ENCODE measurements at places on chromosomes 1 and 21.

- DNase-seq: no peak
Measured at GRCh38 chr1:163168053-163168452, 34.7 kb downstream of the RGS5 start.

DNA sequence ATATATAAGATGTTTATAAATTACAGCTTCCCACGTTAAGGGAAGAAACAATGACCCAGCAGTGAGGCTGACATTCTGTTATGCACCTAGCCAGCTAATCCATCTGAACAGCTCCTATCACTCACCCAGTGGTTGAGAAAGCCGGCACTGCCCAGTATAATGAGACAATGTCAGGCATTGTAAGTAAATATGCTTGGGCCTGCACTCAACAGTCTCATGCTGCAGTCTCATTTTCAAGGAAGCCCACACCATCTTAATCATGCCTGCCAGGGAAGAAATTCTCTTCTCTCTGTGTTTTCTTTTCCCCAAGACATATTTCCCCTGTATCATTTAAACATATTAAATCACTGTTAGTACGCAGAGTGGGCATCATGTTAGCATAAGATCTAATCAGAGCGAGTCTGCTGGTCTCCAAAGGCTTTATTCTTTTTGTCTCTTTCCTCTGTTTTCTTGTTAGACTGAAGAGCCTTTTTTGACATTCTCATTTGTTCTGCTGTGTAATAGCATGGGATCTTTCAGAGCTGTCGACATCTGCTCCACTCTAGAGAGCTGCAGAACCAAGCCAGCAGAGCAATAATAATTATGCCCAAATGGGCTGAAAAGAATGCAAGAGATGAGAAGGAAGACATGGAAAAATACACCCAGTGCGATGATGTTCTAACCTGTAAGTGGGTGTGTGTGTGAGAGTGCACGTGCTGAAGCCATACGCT, 67.6 kb upstream of the SLC22A15 start:
- DNase-seq: no peak

- no peak for DNase-seq
Measured at GRCh38 chr21:19343711-19344110, 940.1 kb upstream of the TMPRSS15 start.

DNA sequence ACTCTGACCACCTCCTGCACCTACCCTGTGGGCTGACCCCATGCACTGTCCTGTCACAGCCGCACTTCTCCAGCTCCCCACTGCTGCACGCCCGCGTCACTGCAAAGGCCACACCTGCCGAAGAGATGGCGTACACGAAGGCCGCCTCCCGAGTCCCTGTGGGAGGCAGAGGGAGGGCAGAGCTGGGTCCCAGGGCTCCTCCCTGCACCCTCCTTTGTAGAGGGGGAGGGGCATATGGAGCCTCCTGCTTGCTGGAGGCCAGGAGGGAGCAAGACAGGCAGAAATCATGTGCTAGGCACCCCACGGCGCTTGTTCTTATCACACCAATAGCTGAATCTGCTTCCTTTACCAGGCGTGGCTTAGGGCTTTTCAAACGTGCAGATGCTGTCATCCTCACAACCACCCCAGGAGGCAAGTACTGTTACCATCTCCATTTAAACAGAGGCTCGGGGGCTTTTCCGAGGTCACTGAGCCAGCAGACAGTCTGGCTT, 21.4 kb downstream of the WNT4 start:
- DNase-seq: no peak

- no peak for DNase-seq
Measured at GRCh38 chr1:168433238-168433637, 110.6 kb downstream of the XCL2 start.

- no peak for DNase-seq
Measured at GRCh38 chr1:24536391-24536840, 19.5 kb upstream of the NCMAP start.

DNA sequence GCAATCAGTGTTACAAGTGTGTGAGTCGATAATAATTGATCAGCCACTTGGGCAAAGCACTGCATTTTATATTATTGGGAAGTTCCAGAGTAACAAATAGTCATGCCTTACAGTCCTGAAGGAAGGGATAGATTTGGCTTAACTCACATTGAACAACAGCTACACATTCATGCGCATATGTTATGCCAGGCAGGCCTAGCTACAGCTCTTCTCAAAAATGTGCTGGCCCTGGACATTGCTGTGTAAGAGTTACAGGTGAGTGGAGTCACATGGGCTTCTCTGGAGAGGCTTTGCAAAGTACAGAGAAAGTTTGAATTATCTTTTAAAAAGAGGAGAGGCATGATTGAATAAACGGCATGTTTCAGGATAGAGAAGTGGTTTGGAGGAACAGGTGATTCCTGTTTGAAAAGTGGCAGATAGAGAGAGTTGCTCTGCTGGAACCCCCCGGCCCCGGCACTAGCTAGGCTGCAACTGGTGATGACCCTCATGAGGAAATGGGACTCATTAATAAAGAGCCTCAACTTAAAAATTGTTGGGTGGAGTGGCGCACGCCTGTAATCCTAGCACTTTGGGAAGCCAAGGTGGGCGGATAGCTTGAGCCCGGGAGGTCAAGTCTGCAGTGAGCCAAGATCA, 200.6 kb downstream of the CRB1 start:
- DNase-seq: no peak

DNA sequence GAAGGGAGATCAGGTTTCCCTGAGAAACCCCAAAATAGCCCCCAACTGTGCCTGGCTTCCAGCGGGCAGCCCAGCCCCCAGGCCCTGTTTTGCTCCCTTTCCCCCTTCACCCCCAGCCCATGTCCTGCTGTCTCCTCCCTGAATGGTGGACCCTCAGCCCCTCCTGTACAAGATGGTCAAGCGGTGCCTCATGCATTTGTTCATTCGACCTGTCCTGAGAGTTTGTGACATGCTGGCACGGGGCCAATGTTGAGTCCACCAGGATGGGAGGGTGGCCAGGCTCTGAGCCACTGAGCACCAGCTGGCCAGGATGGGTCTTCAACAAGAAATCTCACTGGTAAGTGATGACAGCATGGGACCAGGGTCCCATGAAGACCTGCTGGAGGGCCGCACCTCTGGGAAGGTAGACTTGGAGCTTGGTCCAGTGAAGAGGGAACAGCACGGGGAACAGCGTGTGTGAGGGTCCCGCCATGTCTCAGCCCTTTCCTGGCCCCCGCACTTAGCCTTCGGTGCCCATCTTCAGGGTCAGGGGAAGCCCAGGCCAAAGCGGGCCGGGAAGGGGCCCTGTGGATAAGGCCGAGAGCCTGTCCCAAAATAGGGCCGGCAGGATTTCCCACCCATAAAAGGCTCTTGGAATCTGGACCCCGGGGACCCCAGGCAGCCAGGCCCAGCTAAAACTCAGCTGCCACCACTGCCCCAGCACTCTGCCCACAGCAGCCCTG, at the start of gene CALML6:
TSS of gene CALML6 (plus strand) at position 290 of the 722 bp plus-strand sequence. CDS start at position 311, 21 bp downstream.
- no peak for DNase-seq

GRCh38 chr1:201468844-201469644, at the start of gene PHLDA3:
TSS of gene PHLDA3 (minus strand) at chr1:201469188. CDS start at chr1:201468786, 402 bp downstream.
- DNase-seq: peak; percentile 85

- no peak for DNase-seq
Measured at GRCh38 chr1:214397497-214397896, 116.5 kb downstream of the SMYD2 start.

DNA sequence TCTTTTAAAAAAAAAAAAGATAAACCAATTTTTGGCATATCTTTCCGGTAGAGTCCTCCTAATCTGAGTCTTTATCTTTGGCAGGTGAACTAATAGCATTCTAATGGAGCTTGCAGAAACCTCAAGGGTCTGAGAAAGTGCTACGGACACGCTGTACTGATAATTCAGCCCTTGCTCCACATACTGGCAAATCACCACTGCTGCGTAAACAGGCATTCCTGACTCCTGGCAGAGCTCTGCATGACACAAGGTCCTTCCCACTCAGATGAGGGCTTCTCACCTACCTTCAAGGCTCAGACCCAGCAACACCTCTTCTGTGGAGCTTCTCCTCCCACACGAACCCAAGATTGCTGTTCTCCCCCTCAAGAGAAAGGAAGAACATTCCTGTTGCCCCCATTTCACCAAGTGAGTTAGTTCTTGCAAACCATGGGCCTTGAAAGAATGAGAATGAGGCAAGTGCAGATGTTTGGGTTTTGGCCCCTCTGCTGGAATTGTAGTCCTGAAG, 48.0 kb downstream of the LYST start:
- DNase-seq: no peak
